Stimulated activated CD8-positive, alpha-beta memory T cell treated with anti-CD3 and anti-CD28 coated beads, Interleukin-4, amount 100 ng/mL, for 24 hours (primary cell): ENCODE measurements at places on chromosomes 3 and 15.

DNA sequence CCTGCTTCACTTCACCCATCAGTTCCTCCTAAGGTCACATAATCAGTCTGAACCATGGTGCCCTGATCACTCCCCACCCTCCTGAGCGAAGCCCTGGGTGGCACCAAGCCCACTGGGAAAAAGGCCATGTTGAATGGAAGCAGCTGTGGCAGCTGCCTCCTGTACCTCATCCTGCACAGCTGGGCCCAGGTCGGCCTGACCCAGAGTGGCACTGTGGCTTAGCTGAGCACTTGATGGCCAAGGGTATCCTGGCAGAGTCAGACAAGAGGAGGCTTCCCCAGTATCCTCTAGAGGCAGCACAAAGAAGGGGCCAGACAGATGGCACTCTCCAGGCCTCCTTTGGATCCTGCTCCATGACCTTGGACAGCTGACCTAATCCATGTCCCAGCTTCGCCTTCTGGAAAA is 68.4 kb downstream of the TLE3 start:
- DNase-seq: no peak

GRCh38 chr3:187450431-187451190 is 82.4 kb downstream of the RTP4 start:
- no peak for DNase-seq

DNA sequence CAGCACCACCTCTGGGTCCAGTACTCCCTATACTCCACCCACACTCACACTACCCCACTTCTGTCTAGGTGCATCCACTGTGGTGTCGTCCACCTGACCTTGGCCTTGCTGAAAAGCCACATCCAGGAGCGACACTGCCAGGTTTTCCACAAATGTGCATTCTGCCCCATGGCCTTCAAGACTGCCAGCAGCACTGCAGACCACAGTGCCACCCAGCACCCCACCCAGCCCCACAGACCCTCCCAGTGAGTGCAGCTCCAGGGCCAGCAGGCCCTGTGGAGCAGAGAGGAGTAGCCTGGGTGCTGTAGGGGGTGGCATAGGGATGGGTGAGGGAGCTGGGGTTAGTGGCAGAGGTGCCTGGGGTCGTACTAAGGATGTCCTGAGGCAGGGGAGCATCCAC is 19.4 kb upstream of the ALPK3 start:
- DNase-seq: no peak

GRCh38 chr3:181711325-181712135 is at the start of gene SOX2:
Gene SOX2, plus strand, starts transcription at chr3:181711925. Its CDS starts 436 bp downstream, at chr3:181712361.
- no peak for DNase-seq

DNA sequence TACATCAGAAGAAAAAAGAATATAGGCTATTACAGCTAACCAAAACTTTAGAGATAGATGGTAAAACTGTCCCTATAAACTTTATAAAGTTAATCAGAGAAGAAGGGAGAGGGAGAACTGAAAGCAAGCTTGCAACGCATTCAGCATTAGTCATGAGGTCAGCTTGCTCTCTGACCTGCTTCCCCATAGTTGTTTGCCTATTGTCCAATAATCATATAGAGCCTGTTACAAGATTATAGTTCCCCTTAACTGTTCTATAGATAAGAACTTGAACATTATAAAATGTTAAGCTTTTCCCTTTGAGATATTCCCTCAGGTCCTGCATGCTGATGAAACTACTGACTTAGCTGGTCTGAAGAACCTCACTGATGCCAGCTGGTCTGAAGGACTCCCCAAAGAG is 74.5 kb downstream of the CPNE4 start:
- no peak for DNase-seq

DNA sequence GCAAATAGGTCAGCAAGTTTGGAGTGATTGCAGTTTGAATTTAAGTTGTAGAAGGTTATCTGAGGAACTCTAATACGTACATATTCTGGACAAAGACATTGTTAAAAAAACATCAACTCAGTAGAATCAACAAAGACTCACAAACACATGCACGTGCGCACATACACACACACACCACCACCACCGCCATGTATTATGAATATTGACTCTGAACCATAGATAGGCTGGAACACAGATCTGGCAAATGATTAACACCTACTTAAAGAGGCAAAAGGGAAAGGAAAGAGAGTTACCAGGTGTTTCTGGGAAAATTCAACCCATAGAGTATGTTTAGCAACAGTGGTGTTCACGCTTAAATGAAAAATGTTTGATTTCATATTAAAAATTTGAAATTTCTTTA is 334.2 kb upstream of the ALCAM start:
- DNase-seq: no peak

- DNase-seq: no peak
Observed at GRCh38 chr3:76352051-76352450, 566.7 kb upstream of the ZNF717 start.

- no peak for DNase-seq
Observed at GRCh38 chr15:46960581-46960980, 756.7 kb upstream of the SEMA6D start.

DNA sequence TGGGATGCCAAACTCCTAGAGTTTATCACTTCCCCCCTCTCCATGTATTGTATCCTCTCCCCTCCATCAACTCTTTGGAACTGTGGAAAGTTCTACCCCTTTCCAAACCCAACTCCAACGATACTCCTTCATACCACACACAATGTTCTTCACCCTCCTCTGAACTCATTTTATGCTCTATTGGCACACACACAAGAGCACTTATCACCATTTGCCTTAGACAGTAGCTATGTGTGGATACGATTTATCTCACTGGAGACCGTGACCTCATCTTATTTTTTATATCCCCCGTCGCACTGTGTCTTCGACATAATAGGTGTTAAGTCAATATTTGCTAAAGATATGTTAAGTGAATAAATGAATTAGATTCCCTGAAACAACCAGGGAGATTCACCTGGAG is 316.5 kb upstream of the PROK2 start:
- no peak for DNase-seq

DNA sequence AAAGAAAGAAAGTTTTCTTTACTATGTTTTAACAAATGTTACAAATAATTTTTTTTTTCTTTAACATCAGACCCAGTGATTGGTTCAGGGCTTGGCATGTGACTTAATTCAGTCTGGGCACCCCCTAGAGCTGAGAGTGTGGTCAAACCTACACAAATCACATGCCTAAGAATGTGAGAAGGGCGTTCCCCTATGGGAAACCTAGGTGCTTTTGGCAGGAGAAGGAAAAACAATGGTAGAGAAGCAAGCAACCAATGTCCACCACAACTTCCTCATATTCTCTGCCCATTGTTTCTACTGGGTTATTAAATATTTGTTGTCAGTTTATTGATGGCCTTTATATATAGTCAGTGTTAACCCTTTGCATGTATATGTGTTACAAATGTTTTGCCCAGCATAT is 21.4 kb upstream of the PIAS1 start:
- DNase-seq: no peak

GRCh38 chr3:73029321-73029796 is 32.1 kb upstream of the EBLN2 start:
- no peak for DNase-seq

- DNase-seq: no peak
Observed at GRCh38 chr15:52257734-52258062, 37.9 kb downstream of the MYO5C start.

DNA sequence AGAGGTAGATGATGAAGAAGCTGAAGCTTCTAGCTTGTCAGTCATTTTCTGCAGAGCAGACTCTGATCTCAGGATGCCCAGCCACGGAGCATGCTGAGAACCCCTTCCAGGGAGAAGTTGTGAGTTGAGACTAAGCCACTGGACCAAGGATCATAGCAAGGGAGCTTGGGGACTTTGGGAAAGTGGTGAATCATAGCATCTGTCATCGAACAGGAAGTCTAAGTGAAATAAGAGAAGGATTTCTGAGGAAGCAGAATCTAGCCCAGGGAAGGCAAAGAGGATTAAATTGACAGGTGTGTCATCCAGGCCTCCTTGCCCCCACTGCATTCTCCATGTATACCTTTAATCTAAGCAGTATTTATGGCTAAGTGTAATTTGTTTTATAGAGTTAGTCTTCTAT is 71.8 kb upstream of the TMEM108 start:
- no peak for DNase-seq

DNA sequence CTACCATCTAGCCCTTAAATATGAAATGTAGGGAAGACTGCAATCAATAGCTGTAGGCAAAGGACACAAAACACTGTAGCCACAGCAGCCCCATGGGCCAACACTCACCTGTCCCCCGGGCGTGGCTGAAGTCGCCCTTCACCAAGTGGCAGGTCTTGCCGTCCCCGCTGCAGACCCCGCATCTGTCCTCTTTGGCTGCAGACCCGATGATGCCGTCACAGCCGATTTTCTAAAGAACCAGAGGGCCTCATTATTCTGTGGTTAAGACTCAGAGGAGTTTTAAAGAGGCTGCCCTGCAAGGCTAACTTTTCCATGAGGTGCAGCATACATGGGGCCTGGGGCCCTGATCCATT is 245.6 kb downstream of the ADAMTS17 start:
- no peak for DNase-seq

DNA sequence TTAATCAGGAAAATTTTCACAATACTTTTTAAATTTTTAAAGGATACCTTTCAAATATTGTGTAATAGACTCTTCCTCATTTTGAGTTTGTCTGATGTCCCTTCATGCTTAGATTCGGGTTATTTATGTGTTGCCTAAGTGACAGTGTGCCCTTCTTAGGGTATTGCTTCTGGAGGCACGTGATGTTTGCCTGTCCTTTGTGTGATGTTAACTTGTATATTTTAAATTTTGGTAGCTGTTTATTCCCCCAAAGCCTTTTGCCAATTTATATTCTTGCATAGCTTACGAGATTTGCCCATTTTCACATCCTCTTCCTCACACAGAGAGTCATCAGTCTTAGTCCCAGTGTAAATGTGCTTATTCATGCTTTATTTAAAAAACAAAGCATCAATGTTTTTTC is 433.1 kb downstream of the EPHB1 start:
- DNase-seq: no peak

DNA sequence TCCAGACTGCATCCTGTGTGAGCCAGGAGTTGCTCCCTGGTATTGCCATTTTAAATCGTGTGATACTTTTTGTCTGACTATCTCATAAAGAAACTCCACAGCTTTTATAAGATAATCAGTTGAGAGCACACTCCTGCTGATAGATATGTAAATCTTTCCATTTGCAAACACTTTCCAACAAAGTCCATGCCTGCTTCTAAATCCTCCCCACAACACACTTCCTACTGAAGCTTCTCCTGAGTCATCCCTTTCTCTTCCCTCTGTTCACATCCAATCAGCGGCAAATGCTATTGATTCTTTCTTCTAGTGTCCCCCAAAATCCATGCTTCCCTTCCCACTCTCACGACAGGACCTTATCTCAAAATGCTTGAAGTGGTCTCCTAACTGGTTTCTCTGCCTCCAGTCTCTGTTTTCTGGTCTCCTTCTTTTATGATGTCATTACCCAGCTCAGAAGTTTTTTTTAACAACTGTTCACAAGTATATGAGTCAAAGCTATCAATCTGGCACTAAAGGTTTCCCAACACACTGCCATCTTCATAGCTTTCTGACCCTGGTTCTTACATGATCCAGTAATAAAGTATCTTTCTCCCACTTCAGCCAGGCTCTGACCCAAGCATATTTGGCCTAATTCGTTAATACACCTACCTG is 4.5 kb upstream of the WWTR1 start:
- no peak for DNase-seq
